Mesenteric fat pad (tissue), 1 donor: ENCODE measurements at places on chromosomes 3 and 15. TPM values are rescaled to one million over a fixed set of nuclear protein-coding genes. Genes with fewer than 3 reads are reported as not detected.

DNA sequence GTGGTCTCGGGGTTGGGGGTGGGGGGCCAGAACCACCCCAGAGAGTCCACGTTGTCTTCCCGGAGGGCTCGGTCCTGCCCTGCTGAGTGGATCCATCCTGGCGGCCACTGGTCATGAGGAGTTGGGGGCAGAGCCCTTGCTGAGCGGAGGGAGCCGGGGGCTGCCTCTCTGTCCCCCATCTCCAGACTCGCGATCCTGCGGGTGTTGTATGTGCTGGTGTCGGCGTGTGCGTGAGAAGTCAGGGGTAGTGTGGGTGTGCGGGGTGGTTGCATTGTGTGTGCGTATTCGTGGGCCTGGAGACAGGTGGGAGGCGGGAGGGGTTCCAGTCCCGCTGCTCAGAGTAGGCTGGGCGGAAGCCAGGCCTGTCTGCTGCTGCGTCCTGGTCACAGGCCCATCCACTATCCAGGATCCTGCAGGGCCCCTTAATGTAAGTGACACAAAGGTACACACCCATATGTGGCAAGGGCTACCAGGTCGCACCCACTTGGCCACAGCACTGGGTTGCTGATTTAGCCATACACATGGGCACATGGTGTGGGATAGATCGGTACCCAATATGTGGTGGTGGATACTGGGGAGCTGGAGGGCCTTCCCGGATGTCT, 30.7 kb downstream of the NBEAL2 start:
- no peak for DNase-seq

- DNase-seq: no peak
Measured at GRCh38 chr15:25401501-25401900, 37.3 kb downstream of the UBE3A start.

- DNase-seq: no peak
Measured at GRCh38 chr3:49675912-49676311, 1.8 kb downstream of the APEH start.

The ECE2 gene
- not detected for total RNA-seq

DNA sequence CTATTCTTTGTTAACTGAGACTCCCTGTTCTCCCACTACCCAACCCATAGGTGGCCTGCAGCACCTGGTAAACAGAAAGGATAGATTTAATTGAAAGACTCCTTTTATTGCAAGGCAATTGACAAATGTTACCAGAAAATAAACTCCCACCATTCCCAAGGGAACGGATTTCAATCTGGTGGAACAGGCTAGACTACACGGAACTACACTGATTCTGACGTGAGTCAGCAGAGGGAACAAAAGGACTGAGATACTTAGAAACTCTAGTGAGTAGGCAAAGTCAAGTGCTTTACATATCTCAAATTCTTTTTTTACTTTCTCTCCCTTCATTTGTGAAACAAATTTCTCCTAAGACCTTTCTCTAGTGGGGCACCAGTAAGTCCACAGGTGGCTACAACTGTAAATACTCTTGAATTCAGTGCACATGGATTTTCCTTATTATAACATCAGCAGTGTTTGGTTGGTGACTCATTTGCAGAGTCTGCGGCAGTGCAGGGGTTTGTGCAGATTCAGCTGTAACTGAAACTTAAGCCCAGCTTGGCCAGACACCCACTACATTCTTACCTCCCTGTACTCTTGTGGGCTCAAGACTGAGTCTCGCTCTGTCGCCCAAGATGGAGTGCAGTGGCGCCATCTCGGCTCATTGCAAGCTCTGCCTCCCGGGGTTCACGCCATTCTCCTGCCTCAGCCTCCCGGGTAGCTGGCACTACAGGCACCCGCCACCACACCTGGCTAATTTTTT, 34.3 kb upstream of the PLSCR2 start:
- DNase-seq: no peak

The CHRNA5 gene
- 1.7 TPM for total RNA-seq

- DNase-seq: no peak
Measured at GRCh38 chr3:159922861-159923312, 65.7 kb upstream of the IL12A start.

DNA sequence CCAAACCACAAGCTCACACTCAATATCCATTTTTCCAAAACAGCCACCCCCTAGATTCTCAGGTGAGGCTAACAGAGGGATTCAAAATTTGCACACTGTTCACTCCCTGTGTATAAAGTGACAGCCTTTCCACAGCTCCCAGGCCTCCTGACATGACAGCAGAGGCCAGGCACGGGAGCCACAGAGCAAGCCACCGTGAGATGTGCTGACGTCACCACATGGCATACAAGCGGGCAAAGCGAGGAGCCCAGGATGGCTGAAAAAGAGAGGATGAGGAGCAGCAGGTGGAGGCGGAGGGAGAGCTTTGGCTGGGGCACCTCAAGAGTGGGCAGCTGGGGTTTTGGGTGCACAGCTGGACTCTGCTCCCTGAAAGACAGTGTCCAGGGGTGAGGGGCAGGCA, 27.1 kb downstream of the EHD4 start:
- DNase-seq: no peak

The ZCWPW2 gene
- total RNA-seq: 0.51 TPM

- no peak for DNase-seq
Measured at GRCh38 chr15:39326306-39326975, 254.4 kb upstream of the THBS1 start.
